ENCODE measurements at places on chromosomes 3 and 15.

- no peak for DNase-seq
Measured at GRCh38 chr3:39268549-39268900, 11.3 kb downstream of the CX3CR1 start.

DNA sequence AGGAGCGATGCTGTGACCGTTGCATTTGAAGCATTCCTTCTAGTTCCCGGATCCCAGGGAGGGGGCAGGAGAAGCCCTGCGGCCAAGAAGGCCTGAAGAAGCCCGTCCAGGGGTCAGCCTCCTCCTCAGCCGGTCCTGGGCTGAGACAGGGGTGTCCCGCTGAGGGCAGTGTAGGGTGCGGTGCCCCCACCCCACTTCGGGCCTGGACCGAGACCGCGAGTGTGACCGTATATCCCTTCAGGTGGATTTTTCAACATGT, 2.8 kb downstream of the OCA2 start:
- no peak for DNase-seq

GRCh38 chr3:134355416-134355815, 18.8 kb downstream of the AMOTL2 start:
- no peak for DNase-seq

- DNase-seq = no peak
Measured at GRCh38 chr15:63698692-63699091, 101.5 kb downstream of the FBXL22 start.

DNA sequence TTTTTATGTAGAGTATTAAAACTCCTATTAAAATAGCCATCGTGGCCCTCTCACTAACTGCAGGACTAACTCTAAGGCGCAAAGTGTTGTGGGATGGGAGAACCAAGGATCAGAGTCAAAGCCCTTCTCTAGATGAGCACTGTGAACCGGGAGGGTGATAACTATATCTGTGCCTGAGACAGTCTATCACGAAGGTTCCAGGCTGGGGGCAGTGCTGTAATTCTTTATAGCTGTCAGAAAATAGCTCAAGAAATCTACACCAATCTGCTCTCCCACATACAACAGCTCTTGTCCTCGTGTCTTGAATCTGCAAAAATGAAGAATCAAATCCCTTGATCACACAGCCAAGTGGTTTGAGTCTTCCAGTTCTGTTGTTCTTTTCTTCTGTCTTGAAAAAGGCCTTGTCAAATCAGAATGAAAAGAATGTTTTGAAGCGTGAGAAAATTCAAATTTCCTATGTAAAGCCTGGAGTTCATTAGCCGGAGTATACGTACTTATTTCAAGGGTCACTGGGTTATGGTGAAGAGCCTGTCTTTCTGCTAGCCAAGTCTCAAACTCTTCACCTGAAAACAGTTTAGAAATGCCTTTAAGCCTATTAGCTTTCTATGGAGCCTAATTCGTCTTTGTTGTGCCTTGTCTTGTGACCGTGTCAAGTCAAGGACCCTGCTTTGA, 185.3 kb upstream of the NECTIN3 start:
- DNase-seq = no peak

- no peak for DNase-seq
Measured at GRCh38 chr3:159800434-159801155, 188.0 kb upstream of the IL12A start.

GRCh38 chr3:8982509-8982908, 19.2 kb upstream of the RAD18 start:
- DNase-seq = no peak

- no peak for DNase-seq
Measured at GRCh38 chr3:145518639-145519038, 642.3 kb downstream of the PLOD2 start.

DNA sequence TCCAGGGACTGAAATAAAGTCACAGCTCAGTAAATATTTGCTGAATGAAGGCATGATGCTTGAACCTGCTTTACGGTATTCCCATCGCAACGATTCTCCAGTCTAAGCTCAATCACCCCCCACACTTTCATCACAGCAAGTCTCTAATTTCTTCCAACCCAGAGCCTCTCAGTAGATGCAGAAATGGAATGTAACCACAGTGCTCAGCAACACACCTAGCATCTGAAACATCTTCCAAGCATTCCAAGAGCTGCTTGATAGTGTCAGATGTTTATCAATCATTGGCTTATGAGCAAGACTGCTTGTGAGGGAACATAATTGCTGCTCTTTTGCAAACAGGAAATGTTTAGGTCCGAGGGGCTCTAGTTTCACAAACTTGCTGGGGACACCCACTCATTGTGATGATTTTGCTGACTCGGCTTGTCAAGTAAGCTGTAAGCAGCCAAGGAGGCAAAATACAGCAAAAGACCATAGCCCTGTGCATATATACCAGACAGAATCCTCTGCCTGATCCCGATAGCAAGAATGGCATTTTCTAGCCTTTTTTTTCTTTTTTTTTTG, 751.2 kb downstream of the NR2F2 start:
- no peak for DNase-seq

- no peak for DNase-seq
Measured at GRCh38 chr15:34470091-34470490, 32.5 kb upstream of the GOLGA8A start.

DNA sequence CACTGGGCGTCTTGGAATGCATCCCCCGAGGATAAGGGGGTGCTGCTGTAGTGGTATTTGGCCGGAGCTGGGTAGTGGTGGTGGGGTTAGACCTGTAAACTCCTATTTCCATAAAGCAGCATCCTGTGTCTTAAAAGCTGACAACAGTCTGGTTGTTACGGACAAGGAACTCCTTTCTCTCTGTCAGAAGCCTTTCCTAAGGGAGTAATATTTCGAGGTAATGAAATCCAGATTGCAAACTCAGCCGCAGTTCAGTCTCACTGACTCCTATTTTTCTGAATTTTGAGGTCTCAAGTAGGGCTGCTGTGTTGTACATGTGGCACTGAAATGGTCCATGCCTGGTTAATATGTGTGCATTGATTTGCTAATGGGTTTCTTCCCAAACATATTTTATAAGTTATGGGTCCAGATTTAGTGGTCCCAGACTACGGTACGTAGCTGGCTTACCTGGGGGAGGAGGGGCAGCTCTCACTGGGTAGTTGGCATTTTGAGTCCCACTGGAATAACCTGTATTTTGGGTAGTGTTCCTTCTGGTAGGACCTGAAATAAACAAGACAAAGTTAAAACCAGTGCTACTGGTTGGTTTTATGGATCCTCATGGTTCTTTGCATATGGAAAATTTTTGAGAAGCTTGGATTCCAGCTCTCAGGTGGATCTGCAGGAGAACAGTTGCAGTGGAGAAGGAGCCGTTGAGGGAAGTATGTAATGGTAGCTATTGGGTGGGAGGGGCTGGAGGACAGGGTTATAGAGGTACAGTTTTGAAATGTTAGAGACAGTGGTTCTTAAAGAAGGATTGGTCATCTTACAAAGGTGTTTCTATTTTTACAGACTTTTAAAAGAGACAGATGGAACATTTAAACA, 48.6 kb upstream of the LDHAL6B start:
- no peak for DNase-seq

- no peak for DNase-seq
Measured at GRCh38 chr15:67033012-67033411, 32.4 kb upstream of the SMAD3 start.

DNA sequence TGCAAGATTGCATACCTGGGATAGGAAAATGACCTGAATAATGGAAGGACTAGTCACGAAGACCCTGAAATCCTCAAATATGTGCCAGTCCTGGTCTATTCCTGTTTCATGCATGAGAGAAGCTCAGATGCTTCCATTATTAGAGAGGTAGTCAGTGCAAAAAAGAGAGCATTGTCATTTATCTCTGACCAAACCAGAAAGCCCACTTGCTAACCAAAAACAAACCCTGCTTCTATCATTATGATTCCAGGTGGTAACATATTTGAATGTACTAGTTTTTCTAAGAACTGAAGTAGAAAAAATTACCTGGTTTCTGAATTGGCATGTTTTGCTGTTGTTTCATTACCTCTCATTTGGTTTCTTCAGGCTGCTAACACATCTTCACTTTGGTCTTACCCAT, 160.8 kb upstream of the MANF start:
- DNase-seq = no peak

- no peak for DNase-seq
Measured at GRCh38 chr3:123390865-123391600, 57.9 kb downstream of the ADCY5 start.

GRCh38 chr3:197371591-197372046, 73.2 kb upstream of the DLG1 start:
- DNase-seq = no peak

GRCh38 chr3:114480442-114480841, 186.6 kb downstream of the TIGIT start:
- DNase-seq = no peak

DNA sequence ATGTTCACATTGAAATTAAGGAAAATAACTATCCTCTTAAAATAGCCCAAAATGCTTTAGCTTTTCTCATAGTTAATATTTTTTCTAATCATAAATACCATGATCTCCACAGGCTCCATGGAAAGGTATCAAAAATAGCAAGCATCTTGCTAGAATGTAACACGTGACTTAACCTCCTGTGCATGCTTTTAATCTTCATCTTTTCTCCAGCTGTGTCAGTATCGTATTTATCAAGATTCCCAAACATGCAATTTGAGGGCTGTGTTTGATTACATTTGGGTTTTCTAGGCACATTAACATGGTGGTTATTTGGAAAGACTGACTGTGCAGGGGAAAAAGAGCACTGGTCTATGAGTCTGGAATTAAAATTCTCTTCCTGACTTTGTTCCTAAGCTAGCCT, 472.5 kb upstream of the MCTP2 start:
- DNase-seq = no peak

GRCh38 chr3:186519021-186519658, 25.0 kb downstream of the CRYGS start:
- DNase-seq = peak; percentile 9

- no peak for DNase-seq
Measured at GRCh38 chr3:172280406-172281051, 167.7 kb downstream of the GHSR start.

DNA sequence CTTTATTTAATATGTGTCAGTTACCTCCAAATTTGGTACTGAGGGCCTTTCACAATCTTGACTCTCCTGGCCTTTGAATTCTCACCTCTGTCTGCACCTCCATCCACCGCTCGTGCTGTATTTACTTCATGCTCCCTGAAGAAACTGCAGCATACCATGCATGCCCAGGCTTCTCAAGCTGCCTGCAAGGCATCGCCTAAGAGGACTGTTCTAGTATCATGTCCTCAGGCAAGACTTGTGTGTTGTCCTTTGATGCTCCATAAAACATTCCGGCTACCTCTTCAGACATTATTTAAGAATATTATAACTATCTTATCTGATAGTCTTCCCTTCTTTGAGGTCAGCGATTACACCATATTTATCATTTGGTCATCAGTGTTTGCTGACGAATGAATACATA, 682.5 kb downstream of the NR2F2 start:
- no peak for DNase-seq

DNA sequence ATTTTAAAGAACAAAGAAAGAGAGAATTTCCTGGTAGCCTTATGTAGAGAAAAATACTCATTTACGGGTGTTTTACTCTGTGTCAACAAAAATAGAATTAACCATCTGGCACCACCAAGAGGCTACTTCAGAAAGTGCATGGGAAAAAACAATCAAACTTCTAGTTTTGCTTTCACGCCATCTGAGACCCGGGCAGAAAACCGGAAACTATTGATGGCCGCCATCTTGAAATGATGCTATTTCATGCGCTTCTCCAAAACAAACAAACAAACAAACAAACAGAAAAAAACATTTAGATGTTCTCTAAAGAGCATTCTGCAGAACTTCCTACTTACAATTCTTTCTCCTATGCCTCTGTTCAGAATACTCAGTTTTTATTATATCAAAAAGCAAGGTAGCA, 49.4 kb upstream of the SYNPR start:
- DNase-seq = no peak

DNA sequence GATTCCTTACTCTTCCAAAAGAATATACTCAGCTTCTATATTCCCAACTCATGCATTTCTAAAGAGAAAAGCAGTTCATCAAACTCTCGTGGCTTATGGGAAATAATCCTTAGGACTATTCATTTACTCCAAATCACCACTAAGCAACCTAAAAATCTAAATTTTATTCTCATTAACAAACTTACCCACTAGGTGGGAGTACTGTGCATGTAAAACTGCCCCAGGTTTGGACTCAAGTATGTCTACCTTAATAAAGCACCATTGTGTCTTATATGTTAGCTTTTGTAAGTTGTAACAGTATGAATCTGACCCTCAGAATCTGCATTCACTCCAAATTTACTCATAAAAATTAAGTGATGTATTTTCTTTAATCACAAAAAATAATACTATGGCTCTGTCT, 25.3 kb downstream of the RAD18 start:
- DNase-seq = no peak

- no peak for DNase-seq
Measured at GRCh38 chr3:160686955-160687535, 10.1 kb downstream of the ARL14 start.

- DNase-seq = no peak
Measured at GRCh38 chr15:94255540-94255939, 24.2 kb downstream of the MCTP2 start.

DNA sequence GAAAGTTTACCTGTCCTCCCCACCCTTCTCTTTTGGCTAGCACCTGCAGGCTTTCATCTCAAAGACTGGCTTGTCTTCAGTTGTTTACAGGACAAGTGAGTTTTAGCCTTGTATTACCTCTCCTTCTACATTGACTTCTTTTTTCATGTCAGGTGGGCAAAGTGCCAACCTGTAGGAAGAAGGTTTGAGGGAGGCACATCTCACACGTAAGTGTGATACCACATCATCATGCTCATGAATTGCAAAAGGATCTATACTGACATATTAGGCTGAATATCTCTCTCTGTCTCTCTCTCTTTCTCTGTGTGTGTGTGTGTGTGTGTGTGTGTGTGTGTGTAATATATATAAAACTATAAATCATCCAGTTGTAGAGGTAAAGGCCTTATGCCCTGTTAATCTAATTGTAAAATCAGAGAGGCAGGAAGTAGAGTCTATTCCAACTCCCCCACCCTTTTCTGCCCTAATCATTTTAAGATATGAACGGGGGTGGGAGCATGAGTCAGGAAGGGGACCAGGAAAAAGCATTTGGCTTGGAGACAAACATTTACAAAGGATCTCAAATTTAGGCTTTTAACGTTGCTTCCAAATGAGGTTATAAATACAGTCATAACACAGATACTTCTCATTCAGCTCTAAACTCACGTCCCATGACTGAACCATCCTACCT, 107.0 kb upstream of the PFN2 start:
- DNase-seq = no peak

DNA sequence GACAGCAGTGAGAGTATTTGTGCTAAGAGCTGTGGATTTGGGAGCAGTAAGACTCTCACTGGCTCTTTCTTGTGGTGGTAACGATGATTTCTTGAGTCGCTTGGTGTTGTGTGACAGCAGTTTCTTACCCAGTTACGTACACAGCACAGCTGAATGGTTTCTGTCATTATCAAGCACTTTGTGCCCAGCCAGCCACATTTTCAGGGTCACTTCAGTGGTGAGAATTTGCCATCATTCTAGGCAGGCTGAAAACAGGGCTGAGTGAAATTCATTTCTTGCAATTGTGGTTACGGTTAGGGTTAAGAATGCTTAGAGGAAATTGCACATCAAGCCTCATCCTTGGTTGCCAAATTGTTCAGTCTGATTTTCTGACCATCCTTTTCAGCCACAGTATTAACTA, 130.1 kb downstream of the RYR3 start:
- DNase-seq = no peak

GRCh38 chr3:157300981-157301663, 135.5 kb upstream of the PTX3 start:
- DNase-seq = no peak
